Fibroblast of the aortic adventitia (primary cell): ENCODE measurements at places on chromosomes 16 and 17.

GRCh38 chr17:64503821-64504768 is 2.0 kb downstream of the DDX5 start:
- DNase-seq = no peak

GRCh38 chr16:54446639-54447038 is 160.1 kb upstream of the IRX3 start:
- peak; percentile 95 for DNase-seq

- DNase-seq = peak; percentile 23
Observed at GRCh38 chr16:53991754-53992378, 287.9 kb downstream of the FTO start.

- DNase-seq = peak; percentile 82
Observed at GRCh38 chr17:13420878-13421277, 180.9 kb downstream of the HS3ST3A1 start.

DNA sequence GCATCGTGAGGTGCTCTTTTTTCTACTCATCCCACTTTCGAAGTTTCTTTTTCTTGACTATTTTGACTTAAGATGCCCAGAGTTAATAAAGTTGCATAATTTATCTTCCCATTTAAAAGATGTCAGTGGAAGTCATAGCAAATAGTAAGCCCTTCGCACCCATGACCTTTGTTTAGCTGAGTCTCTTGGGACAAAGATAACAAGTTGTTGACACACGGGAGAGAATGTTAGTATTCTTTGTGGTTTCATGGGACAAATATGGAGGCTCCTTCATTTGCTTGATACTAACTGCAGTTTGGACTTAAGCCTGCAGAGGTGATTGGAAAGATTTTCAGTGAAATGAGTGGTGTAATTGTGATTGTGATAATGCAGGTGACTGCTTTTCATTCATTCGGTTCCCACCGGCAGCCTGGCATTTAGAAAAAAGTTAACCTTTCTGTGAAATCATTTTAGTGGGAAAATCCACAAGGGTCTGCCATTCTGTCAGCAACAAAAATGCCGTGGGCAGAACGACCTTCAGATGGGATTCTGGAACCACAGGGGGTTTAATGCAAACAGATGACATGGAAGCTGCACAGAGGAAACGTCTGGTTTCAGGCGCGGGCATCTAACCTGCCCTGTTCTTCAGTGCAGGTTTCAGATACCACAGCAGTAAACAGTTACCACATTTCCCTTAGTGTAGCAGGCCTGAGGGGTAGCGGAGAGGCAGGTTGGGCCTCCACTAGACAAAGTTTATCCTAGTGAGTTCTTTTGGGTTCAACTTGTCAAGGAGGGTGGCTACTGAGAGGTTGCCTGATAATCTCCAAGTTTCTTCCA is 123.0 kb downstream of the RPTOR start:
- DNase-seq = no peak

GRCh38 chr17:42985225-42985624 is 4.9 kb downstream of the RUNDC1 start:
- no peak for DNase-seq

- no peak for DNase-seq
Observed at GRCh38 chr17:31806921-31807320, 52.1 kb downstream of the COPRS start.

DNA sequence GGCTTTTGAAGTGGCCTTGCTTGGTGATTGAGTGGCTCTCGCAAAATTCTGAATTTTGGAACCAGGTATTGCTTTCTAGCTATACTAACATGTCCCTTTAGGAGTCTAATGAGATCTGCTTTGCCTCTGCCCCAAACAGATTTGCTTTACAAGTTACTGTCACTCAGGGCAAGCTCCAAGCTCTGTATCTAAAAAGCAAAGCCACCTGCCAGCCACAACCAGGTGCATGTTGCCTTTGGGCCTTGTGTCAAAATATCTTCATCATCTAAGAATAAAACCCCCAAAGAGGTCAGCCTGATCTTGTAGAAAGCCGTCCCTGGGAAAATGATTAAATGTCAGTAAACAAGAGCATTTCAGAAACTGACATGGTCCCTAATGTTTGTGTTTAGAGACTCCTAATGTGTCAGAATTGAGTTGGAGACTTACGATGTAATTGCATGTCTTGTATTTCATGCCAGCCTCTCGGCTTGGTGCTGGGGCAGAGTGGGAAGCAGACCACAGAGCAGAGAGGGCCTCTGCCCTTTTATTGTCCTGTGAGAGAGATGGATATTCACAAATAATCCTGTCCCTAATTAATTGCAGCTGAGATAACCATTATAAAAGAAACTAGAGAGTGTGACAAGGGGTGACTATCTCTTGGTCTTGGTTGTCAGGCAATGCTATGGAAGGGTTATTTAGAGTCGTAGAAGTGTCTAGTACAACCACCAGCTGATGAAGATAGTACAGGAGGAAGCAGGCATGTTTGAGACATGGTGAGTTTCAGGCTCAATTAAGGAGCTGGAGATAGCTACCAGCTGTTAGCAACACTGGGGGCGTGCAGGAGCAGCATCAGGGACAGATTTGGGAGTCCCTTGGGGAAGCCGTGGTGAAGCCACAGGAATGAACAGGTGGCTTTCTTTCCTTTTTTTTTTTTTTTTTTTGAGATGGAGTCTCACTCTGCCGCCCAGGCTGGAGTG is 90.7 kb downstream of the PITPNC1 start:
- DNase-seq = no peak

- DNase-seq = peak; percentile 5
Observed at GRCh38 chr17:31224366-31224765, 72.7 kb downstream of the OMG start.

- DNase-seq = no peak
Observed at GRCh38 chr16:2815299-2815771, 1.7 kb upstream of the PRSS21 start.

GRCh38 chr16:31875928-31876547 is 2.4 kb downstream of the ZNF267 start:
- DNase-seq = no peak

DNA sequence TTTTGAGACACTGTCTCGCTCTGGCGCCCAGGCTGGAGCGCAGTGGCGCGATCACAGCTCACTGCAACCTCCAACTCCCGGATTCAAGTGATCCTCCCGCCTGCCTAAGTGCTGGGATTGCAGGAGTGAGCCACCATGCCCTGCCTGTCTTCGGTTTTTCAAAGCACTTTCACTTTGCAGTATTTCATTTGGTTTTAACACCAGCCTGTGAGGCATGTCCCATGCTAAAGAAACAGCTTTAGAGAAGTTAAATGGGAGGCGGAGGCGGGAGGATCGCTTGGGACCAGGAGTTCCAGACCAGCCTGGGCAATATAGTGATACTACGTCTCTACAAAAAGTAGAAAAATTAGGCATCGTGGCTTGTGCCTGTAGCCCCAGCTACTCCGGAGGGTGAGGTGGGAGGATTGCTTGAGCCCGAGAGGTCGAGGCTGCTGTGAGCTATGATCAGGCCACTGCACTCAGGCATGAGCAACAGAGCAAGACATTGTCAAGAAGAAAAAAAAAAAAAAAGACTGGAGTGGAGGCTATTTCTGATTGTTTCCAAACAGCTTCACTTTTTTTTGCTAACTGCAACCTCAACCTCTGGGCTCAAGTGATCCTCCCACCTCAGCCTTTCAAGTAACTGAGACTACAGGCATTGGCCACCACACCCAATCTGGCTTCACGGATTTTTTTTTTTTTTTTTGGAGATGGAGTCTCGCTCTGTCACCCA is 1.3 kb downstream of the METTL23 start:
- DNase-seq = peak; percentile 50

GRCh38 chr17:81866440-81867169 is 4.5 kb downstream of the ARHGDIA start:
- DNase-seq = peak; percentile 27

DNA sequence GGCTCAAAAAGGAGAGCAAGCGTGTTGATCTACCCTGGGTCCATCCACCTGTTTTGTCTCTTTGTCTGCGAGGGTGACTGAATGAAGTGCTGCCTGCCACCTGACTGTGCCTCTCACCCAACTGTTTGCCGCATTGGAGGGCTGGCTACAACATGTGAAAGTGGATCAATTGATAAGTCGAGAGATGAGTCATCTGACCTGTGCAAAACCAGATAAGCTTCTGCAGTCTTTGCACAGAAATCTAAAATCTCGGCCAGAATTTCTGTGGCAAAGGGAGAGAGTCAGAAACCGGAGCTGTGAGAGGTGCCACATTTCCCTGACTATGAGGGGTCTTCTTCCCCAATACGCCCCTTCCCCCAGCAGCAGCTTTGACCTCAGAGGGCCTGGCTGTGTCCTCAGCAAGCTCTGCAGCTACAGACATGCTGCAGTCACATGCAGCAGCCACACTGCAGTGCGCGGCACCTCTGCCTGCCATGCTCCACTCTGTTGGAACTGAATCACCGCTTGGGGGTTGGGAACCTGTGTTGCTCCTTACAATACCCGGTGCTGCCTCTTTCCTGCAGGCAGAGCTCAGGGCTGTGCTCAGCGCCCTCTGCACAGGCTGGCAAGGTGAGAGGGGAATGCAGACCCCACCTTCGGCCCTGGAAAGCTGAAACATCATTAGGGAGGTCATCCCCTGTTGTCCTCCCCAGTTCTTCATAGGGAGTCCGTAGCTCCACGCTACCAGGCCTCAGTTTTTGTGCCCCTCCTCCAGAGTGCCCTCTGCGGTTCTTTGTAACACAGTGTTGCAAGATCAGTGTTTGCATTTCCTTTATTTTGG is 16.2 kb upstream of the HAS3 start:
- no peak for DNase-seq

- no peak for DNase-seq
Observed at GRCh38 chr17:73402466-73402865, 90.7 kb upstream of the CDC42EP4 start.

DNA sequence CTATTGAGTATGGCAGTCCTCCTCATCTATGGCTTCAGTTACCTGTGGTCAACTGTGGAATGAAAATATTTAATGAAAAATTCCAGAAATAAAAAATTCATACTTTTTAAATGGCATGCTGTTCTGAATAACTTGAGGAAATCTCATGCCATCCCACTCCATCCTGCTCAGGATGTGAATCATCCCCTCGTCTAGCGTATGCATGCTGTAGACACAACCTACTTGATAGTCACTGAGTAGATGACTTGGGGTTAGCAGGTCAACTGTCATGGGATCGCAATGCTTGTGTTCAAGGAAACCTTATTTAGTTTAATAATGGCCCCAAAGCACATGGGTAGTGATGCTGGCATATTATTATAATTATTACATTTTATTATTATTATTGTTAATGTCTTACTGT is 4.8 kb upstream of the VAC14 start:
- peak; percentile 49 for DNase-seq

DNA sequence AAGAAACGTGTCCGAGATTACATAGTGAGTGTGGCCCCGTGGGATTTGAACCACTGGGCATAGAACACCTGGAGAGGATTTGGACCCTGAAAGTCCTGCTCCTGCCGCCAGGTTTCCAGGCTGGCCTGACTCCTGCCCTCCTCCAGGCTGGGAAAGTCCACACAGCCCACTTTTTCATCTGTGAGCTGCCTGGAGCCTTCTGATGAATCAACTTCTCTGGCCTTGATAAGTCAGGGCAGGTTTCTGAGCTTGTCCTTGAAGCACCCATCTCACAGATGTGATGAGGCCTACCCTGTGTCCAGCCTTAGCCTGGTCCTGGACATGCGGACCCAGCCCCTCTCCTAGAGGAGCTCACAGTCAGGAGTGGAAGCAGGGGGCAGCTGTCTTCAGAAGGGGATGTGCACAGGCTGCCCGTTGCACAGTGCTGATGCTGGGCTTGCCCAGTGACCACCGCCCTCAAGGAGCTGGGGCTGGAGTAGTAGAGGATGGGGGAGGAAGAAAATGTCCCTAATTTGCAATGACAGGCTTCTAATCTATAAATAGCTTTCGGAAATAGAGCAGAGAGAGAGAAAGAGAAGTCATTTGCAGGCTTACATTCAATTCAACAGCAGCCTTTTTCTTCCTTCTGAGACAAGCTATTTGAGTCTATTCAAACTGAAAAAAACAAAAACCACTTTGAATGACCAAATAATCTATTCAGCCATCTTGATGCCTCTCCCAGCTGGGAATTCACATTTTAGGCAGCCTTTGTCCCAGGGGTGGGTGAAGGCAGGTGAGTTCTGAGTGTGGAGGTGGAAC is 73.5 kb upstream of the DNAJA2 start:
- no peak for DNase-seq

- no peak for DNase-seq
Observed at GRCh38 chr16:68452176-68452575, 3.9 kb upstream of the SMPD3 start.

DNA sequence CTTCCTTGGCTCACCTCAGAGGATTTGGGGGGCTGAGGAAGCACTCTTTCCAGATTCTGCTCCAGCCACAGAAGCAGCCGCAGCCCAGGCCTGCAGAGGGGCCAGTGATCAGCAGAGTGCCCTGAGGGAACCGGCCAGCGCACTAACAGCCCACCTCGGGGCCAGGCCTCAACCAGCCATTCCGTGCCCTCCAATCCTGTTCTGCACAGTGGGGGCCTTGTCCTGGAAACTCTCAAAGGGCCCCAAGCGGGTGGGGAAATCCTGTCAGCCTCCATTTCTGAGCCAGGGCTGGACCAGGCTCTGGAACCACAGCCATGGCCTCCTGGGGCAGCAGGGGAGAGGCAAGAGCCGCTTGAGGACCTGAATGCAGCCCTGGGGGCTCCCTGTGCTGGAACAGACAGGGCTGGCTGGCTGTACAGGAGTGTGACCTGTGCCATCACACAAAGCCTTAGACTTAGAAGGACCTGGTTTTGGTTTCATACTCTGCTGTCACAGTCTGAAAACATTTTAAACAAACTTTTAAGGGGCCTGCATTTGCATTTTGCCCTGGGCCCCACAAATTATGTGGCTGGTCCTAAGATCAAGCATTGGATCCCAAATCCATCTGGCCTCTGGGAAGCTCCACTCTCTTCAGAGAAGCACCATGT is 10.0 kb downstream of the CNGB1 start:
- no peak for DNase-seq

- peak; percentile 82 for DNase-seq
Observed at GRCh38 chr17:77494664-77495435, 354.1 kb downstream of the SEC14L1 start.

DNA sequence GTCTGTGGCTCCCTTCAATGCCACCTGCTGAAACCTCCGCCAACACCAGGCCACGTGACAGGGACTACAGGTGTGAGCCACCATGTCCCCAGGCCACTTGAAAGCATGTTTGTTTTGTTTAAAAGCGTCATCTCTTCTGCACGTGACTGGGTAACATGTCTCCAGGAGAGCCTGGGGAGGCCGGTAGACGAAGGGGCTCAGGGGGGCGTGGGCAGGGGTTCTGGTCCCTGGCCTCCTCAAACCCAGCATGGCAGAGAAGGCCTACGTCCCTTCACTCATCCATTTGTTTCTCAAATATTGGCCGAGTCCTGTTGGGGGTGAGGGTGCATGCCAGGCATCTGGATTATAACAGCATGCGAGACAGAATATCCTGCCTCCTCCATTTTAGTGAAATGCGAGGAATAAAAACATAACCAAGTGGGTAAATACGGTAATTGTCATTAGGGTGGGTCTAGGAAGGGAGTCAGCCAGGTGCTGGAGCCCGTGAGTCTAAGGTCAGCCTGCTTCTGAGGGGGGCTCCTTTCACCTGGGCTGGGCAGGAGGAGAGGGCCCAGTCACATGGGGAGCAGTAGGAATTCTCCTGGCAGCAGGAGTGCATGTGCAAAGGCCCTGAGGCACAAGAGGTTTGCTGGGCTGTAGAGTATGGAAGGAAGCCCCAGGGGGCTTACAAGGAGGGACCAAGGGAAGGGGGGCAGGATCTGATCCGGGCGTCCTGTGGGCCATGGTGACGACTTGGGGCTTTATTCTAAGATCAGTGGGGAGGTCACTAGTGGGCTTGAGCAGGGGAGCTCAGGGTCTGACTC is 26.8 kb upstream of the CIBAR2 start:
- no peak for DNase-seq
